Ecto neural progenitor cell (in vitro differentiated cells): ENCODE measurements at places on chromosomes 6 and 20.

GRCh38 chr6:82045965-82046756, 201.4 kb downstream of the IBTK start:
- DNase-seq: no peak

DNA sequence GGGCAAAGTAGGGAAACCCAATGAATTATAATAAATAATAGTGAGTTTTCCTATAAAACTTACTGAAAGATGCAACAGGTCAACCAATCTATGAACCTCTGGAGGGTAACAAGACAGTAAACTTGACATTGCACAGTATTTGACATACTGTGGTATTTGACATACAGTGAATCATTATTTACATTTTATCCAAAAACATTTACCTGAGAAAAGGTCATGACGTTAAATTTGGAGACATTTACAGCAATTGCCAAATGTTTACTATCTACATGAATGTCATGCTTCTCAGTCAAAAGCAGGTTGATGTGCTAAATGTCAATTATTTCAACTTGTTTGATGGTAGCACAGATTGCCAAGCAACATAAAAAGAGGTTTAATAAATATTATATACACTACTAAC, 35.8 kb upstream of the NOX3 start:
- DNase-seq: no peak

DNA sequence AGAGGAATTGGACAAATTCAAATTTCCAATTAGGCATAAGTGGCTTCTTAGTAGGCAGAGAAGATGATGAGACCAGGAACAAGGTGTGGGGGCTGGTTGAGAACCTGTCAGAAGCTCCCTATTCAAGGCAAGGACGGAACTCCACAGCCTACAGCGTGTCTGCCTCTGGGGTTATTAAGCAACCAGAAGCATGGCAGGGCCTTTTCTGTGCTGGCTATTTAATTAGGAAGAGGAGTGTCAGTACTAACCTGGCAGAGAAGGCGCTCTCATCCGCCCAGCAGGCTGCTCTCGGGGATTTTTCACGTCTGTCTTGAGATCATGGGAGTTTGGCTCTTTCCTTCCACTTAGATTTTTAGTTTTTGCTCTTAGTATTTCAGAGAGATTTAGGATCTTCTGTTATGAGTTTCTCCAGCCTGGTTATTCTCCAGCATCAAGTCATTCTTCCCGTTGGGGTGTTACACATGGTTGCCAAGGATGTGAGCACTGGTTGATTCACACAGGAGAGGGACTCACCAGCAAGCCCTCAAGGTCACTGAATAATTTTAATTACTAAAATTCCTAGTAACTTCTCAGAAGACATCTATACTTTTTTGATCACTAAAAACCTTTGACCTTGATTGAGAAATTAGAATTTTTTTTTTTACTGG, 23.9 kb downstream of the ADTRP start:
- no peak for DNase-seq

DNA sequence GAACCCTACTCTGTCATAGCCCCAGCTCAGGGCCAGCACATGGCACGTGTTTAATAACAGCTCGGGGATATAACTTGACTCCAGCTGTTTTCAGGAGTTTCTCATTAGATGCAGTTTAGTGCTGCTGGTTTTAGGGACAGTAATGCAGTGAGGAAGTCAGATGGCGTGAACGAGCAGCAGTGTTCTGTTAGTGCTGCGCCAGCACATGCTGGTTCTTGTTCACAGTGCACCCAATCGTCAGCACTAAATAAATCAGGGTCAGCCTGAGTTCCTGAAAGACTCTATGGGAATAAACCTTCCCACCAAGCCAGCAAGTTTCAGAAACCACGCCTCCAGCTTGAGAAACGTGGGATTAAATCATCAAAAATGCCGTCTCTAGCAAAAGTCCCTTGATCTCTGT, 235.9 kb upstream of the SUPT3H start:
- no peak for DNase-seq

GRCh38 chr20:62858058-62858830, 3.4 kb downstream of the TCFL5 start:
- DNase-seq: no peak

- DNase-seq: no peak
These were observed 126.7 kb upstream of the TRAF3IP2 start for GRCh38 chr6:111732390-111732789.

DNA sequence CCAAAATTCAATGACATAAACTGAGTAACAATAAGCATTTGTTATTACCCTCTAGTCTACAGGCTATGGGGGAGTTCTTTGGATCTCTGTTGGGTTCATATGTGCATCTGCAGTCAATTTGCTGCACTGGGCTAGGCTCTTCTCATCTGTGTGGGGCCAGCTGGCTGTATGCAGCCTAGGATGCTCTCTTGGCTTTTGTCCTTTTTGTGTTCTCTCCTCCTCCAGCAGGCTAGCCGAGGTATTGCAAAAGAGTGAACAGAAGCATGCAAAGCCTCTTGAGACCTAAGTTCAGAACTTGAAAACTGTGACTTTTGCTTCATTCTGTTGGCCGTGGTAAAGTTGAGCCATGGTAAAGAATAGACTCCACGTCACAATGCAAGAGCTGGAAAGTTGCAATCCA, 62.8 kb upstream of the FOXO3 start:
- DNase-seq: peak; percentile 61

- DNase-seq: peak; percentile 76
These were observed 10.2 kb downstream of the POU3F2 start for GRCh38 chr6:98844244-98845210.

DNA sequence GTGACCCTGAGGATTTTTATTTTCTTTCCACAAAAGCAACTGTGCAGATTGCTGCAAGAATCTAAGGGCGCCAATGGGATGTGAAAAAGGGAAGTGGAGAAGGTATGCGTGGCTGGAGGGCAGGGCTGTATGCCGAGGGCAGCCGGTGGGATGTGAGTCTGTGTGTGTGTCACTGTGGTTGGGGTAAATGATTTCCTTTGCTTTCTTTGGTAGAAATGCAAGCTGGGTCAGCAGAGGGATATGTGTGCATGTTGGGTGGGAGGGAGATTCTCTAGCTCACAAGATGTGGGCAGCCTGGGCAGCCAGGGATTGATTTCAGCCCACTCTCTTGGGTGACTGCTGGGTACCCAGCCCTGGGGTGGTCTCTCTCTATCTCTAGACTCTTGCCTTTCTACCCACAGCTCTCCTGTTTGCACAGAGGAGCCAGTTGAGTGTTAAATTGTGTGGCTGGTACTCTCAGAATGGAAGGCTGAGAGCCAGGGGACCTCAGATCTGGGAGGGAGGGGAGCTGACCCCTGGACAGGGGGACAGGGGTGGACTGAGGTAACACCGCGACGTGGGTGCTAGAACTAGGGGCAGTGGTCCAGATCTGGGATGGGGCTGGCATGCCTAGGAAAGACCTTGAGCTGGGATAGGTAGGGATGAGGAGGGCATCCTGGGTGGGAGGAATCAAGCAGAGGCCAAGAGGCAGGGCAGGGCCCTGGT, 136.8 kb upstream of the RNF24 start:
- DNase-seq: peak; percentile 42

GRCh38 chr6:167768471-167769215, 58.1 kb upstream of the AFDN start:
- DNase-seq: no peak

DNA sequence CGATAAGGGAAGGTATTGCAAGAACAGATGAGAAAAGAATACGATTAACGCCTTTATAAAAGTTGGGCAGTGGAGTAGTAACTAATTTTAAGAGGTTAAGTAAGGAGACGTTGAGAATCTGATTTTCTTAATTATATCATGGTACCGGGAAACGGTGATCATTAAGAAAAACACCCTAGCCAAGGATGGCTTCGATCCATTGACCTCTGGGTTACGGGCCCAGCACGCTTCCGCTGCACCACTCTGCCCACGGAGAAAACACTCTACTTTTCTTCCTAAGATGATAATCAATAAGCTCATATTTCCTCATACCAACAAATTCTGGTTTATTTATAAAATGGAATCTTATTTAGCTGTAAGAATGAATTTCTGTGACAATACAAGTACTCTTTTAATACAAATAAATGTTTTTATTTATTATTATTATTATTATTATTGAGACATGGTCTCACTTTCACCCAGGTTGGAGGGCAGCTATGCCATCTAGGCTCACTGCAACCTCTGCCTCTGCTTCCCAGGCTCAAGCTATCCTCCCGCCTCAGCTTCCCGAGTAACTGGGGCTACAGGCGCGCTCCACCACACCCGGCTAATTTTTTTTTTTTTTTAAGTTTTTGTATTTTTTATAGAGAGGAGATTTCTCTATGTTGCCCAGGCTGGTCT, 8.3 kb downstream of the POM121L2 start:
- DNase-seq: no peak
